ENCODE measurements at places on chromosomes 12 and 14.

DNA sequence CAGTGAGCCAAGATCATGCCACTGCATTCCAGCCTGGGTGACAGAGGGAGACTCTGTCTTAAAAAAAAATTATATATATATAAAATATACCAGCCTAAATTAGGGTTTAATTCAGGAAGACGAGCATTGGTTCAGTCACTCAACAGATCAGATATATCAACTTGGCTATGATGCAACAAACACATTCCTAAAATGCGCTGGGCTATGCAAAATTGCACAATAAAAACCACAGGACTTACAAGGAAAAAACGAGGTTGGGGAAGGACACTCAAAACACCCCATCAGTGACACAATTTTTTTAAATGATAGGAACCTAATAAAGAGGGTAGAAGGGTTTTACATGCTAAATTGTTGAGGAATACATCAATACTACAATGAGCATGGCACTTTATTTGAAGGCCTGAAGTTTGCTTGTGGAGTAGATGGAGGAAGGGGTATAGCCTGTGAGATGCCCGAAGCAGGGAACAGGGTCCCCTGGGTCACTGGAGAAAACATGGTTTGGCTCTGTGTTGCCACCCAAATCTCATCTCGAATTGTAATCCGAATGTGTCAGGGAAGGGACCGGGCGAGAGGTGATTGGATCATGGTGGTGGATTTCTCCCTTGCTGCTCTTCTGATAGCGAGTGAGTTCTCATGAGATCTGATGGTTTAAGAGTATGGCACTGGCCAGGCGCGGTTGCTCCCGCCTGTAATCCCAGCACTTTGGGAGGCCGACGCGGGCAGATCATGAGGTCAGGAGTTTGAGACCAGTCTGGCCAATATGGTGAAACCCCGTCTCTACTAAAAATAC lies 71.2 kb downstream of the TNFAIP2 start:
- no peak for DNase-seq

- DNase-seq: no peak
These were observed 7.2 kb downstream of the CPNE8 start for GRCh38 chr12:38898001-38898684.

DNA sequence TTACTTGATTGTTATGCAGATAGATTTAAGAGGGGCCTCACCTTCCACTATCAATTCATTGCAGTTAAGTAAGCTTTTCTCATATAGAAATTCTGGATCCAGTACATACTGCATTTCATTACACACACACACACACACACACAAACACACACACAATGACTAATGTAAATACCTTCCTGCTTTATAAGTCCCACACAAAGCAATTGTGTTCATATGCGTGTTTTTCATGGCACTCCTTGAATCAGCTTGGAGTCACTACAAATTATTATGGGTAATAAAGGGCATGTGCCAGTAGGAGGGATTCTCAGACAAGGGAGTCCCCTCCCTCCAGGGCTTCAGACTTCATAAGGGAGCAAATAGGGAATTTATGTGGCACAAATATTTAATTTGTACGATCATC lies 4.5 kb downstream of the MIPOL1 start:
- no peak for DNase-seq

GRCh38 chr12:82964446-82964845 lies 277.7 kb downstream of the TMTC2 start:
- DNase-seq: no peak

DNA sequence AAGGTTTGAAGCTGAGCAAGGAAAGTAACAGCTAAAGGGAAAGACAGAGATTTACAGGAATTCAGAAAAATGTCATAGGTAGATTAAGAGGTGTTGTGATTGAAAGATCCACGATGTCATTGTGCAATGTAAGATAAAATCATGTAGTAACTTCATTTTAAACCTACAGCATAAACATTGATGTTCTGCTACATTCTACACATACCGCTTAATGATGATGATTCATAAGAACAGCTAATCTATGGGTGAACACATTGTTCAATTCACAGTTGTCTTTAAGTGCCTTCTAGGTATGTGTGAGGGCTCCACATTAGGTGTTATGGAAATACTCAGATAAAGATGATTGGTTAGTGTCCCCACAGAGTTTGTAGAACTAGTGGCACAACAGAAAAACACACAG lies 170.9 kb downstream of the GRIP1 start:
- no peak for DNase-seq

DNA sequence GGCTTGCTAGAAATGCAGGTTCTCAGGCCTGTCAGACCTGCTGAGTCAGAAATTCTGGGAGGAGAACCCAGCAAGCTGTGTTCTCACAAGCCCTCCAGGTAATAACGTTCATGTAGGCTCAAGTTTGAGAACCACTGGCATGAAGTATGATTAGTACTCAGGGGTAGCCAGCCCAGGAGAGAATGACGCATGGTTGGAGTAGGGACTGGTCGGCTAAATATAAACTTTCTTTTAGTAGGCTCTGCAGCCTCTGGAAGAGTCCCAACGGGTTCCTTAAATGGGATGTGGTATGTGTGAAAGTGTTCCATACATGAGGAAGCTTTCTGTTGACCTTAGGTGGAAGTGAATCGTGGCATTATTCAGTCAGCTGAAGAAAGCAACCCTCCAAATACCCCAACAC lies 209.3 kb downstream of the SLC41A2 start:
- DNase-seq: no peak

- DNase-seq: no peak
These were observed 317.0 kb downstream of the CEP128 start for GRCh38 chr14:80624581-80624980.

DNA sequence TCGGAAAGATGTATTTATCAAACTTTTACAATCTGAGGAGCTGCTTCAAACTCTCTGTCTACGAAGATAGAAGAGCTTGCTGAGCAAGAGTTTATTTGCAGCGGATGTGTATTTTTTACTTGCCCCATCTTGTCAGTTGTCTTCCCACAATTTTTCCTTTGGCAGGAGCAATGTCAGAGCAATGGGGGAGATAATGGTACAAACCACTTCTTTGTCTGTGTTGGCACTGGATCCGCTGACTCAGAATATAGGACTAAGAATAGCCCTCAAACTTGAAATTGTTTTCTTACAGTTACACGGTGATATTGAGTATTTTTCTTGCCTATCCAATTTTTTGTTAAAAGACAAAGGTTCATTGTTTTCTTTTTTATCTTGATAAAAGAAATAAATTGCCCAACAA lies 27.6 kb downstream of the HELB start:
- DNase-seq: no peak

GRCh38 chr14:74571441-74571841 lies 40.6 kb downstream of the LTBP2 start:
- DNase-seq: no peak

DNA sequence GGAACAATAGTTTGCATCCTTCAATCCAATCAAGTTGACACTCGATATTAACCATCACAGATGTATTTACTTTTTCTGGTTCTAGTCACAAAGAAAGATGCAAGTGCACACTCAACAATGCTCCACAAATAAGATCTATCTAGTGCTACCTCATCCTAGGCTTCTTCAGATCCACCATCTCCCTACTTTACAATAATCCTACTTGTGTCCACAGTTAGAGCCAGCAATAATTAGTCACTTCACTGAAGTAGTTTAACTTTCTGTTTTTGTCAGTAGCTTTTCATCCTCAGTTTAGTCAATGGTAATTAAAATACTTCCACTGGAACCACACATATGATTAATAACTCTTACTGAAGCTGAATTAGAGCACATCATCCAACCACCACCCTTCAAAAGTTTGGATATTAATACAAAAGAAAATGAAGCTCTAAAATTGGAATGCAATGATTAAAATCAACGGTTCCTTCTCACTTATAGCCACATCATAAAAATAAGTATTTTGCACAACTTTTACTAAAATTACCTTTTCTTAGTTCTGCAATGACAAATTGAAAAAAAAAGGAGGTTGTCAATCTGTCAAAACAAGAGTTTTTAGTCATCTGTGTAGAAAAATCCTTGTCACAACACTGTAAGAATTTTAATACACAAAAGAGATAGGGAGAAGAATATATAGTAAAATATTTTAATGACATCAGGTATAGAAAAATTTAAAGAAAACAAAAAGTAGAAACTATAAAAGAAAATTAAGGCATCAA lies 28.2 kb upstream of the SNRPF start:
- no peak for DNase-seq

DNA sequence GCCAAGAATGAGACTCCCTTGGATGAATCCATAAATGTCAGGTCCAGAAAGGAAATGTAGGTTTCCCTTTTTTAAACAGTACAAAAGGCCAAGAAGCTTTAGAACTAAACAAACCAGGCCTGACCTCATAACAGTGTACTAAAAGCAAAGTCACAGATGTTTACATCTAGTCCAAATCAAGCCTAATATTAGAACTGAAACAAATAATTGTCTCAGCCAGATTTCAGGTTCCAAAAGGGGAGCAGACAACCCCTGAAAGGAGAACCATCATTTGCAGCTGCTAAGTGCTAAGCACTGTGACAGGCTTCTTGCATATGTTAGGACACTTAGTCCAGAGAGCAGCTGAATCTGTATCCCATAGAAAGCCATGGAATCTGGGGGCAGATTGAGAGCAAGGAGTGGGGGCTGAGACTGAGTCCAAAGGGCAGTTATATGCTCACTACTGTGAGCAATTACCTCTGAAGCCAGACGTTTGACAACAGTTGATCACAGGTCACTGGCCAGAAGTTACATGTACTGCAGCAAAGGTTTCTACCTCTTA lies 90.1 kb downstream of the STXBP6 start:
- peak; percentile 71 for DNase-seq

DNA sequence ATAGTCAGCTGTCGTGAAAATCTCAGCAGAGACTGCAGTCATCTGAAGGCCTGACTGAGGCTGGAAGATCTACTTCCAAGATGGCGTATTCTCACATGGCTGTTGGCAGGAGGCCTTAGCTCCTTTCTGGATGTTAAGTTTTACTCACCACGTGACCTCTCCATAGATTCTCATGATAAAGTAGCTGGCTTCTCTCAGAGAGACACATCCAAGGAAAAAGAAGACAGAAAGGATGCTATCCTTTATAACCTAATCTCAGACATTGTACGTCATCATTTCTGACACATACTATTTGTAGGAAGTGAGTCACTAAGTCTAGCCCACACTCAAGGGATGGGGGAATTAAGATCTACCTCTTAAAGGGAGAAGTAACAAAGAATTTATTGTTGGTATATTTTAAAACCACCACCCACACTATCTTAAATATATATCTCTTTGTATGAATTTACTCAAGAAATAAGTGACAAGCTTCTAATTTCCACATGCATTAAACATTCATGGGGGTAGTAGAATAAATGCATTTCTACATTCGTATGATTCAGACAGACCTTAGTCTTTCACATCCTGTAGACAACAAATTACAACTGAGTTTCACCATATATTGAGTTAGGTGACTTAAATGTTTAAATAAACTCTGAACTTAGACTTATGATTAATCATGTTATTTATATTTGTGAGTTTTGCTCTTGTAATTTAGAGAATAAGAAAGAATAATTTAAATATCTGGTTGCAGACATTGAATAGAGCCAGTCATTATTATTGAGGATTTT lies 411.0 kb downstream of the LRIG3 start:
- DNase-seq: no peak

DNA sequence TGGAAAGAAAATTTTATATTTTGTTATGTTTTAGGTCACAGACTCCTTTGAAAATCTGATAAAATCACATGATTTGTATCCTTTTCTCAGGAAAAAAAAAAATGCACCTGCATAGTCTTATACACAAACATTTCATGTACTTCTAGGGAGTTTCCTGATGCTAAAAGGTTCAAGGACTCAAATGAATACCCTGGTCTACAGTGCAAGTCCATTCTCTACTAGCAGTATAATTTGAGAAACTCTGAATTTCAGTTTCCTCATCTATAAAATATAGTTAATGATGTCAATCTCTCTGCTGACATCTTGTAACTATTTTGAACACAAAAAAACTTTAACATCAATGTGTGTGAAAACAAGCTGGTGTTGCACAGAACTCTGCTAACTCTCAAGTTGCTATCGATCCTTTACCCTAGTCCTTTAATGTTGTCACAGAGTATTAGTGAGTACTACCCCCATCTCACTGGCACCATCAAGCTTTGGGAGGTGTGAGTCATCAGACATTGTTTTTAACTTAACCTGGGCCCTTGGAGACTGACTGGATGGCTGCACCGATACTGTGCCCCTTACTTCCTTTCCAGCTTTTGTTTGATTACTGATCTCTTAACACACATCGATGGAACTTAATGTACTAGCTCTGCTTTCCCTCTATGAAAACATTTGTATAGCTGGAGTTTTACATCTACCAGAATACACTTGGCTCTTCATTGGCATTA lies 251.9 kb upstream of the SOX5 start:
- no peak for DNase-seq

DNA sequence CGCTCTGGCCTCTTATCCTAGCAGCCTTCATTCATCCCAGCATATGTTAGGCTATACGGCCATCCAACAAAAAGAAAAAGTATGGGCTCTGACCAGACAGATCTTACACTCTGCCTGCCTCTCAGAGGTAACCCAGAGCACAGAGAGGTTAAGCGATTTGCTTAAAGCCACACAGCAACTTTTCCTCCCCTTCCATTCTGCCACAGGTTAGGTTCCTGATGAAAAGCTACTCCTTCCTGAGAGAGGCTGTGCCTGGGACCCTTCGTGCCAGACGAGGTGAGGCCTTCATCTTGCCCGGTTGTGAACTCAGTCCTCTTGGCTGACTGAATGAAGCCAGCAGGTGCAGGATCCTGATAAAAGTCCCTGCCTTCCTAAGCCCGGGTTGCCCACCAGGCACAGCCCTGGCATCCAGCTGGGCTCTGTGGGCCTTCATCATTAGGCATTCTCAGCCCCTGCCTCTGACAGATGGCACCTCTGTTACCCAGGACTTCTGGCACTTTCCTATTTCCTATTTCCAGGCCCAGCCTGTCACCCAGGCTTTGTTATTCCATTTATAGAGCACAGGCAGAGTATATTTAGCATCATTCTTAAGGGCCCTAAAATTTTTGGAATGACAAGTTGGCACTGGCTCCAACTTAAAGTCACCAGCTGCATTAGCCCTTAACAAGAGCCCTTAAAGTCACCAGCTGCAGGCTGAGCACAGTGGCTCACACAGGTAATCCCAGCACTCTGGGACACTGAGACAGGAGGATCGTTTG lies 12.8 kb downstream of the SOAT2 start:
- no peak for DNase-seq

GRCh38 chr14:92770484-92770883 lies 22.1 kb upstream of the LGMN start:
- DNase-seq: no peak

GRCh38 chr14:81153187-81153586 lies 67.6 kb downstream of the GTF2A1 start:
- no peak for DNase-seq

GRCh38 chr14:46574221-46574977 lies 77.2 kb downstream of the RPL10L start:
- no peak for DNase-seq

- no peak for DNase-seq
These were observed 25.8 kb upstream of the TMCC3 start for GRCh38 chr12:94676031-94676641.

GRCh38 chr12:70831543-70831942 lies 89.0 kb downstream of the PTPRR start:
- no peak for DNase-seq

Data from hindlimb muscle (tissue), 1 donor.